ENCODE measurements at places on chromosomes 2 and 18. TPM values are rescaled to one million over a fixed set of nuclear protein-coding genes. Genes with fewer than 3 reads are reported as not detected.

- no peak for DNase-seq
These were observed 178.9 kb upstream of the NABP1 start for GRCh38 chr2:191499050-191499449.

ALMS1 gene
- total RNA-seq, result 21.2 TPM

TEX44 gene
- not detected for total RNA-seq

RSAD2 gene
- total RNA-seq, result 0.02 TPM

SF3B6 gene
- 282 TPM for total RNA-seq

SRD5A2 gene
- 0.05 TPM for total RNA-seq

PNO1 gene
- total RNA-seq, result 61.6 TPM

TMEM37 gene
- total RNA-seq, result 1.4 TPM

EFHD1 gene
- total RNA-seq, result not detected

DNA sequence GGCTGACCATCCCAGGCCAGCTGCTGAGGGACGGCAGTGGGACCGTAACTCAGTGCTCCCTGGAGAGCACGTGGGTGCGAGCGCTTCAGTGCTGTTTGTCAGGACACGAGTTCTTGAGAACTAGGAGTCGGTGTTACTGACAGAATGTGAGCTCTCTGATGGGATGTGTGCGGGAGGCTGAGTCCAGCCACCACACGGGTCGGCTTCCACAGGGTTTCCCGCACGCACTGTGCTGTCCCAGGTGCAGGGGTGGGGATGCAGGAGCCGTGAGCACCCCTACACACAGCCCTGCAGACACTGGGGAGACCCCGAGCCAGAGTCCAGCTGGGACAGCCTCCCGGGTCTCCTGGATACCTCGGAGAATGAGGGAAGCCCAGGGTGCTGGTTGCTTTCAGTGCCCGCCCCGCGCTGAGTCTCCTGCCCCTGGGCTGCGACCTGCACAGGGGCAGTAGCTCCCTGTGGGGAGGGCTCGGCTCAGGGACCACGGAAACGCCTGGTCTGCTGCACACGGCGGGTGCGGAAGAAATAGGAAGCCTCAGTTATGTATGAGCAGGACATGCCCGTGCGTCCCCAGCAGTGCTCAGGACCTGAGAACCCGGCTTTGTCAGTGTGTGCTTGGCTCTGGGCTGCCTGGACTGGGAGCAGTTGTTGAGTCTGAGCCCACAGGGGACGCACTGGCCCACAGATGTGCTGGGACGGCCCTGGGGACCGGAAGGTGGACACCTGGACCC is 71.2 kb downstream of the KCNG2 start:
- DNase-seq, result no peak

All from NCI-H460 (cell line).